ENCODE measurements at places on chromosomes 16 and 17.

GRCh38 chr16:66376577-66377305 lies 10.2 kb downstream of the CDH5 start:
- DNase-seq = no peak

GRCh38 chr17:35973333-35974260 lies 7.7 kb downstream of the CCL16 start:
- DNase-seq = no peak

DNA sequence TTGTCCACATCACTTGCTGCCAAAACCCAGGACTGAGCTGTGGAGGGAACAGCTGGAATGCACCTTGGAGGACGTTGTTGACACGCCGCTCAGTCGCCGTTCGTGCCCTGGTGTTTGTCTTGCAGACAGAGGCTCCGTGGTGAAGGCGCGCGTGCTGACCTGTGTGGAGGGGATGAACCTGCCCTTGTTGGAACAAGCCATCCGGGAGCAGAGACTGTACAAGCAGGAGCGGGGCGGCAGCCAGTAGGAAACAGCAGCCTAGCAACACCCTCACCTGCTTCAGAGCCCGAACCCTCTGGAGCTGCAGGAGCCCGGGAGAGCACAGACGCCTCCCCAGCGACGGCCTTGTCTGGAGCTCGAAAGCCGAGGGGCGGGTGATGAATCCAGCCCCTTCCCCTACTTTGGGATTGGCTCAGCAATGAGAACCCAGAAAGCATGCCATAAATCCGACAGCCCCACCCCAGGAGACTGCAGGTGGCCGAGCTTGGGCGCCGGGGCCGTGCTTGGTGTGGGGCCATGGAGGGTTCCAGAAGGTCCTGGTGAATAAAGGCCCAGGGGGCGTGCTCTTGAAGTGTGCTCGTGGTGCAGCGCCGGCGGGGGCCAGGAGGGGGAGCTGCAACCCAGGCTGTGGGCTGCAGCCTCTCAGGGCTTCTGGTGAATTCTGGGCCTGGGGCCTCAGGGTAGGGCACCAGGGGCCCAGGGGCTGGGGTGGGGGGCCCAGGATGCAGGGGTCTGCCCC lies 470 bp upstream of the CDK3 start:
- peak; percentile 21 for DNase-seq

- DNase-seq = no peak
These were observed 29.8 kb downstream of the LAT start for GRCh38 chr16:29014561-29015069.

DNA sequence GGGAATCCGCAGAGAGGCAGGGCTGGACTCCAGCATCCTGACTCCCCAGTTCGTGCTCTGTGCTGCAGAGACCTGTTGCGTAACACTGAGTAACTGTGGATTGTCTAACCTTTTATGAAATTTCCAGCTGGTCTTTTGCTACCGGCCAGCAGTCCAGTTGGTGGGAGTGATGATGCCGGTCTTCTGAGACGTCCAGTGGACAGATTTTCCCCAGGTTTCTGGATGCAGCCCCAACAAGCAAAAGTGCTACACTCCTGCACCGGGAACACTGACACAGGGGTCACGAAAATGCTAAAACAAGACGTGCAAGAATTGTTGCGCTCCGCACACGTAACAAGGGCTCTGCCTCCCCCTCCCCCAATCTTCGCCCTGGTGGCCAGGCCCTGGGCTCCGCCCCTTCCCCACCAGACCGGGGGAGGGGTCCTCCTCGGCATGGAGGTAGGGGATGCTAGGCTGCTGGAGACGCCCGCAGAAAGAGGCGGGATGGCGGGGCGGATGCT lies 701 bp upstream of the MRC2 start:
- DNase-seq = no peak

- DNase-seq = no peak
These were observed 1108.0 kb downstream of the CDH11 start for GRCh38 chr16:64013856-64014255.

DNA sequence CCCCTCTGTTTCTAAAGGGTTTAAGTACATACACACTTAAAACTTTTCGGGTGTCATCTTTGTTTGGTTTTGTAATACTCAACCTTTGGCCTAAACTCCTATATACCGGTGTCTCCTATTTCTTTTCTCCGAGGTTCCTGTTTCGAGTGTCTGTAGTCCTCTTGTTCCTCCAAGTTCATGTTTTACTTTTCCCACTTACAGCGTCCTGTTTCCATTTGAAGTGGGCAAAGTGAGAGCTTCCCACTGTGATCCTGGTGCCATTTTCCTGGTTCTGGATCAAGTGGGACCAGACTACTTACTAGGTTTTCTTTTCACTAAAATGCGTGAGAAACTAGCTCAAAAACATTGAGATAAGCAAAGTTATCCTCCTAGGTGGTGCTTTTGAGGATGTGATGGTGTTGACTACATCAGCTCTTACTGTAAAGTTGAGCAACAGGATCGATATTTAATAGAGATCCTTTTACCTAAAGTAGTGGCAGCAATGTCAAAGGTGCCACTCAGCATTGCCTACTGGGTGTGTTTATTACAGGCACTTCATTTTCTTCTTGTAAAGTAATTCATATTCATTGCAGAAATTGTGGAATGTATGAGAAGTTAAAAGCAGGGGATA lies 1.3 kb downstream of the PSMD3 start:
- no peak for DNase-seq

Data from stimulated activated CD4-positive, alpha-beta T cell treated with anti-CD3 and anti-CD28 coated beads, Interleukin-4, amount 100 ng/mL, for 4 hours (primary cell).